ENCODE measurements at places on chromosomes 1 and 21.

GRCh38 chr1:43880604-43881003 is 53.0 kb upstream of the ARTN start:
- no peak for DNase-seq

DNA sequence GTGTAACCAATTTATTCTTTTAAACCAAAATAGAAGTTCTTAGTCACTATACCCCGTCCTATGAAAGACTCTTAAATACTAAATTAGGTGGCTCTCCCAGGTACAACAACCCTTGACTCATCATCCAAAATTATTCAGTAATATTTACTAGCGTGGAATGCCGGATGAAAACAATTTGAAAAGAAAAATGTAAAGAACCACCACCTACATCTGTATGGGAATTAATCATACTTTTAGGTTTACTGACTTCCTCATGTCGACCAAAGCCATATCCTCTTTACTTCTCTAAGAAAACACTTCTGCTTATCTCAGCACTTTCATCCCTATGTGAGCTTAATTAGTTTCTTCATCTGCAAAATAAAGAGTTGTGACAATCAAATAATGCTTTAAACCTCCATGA is 139.6 kb downstream of the AKT3 start:
- DNase-seq = no peak

DNA sequence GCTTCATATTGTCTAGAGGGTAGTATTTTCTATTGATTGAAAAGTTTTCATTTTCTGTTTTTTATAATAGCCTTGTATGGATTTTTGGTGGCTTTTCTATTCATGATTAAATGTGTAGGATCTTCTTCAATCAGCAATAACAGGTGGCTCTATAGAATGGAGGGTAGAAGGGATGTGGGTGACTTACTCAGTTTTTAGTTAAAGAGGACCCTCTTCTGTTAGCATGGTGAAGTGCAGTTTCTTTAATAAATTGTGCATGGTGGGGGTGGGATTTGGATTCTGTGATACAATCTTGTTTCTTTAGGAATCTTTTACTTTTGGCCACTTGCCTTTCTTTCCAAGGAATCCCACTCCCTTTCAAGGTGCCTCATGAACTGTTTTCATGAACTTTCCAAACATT is 64.7 kb downstream of the SLC35A3 start:
- no peak for DNase-seq

DNA sequence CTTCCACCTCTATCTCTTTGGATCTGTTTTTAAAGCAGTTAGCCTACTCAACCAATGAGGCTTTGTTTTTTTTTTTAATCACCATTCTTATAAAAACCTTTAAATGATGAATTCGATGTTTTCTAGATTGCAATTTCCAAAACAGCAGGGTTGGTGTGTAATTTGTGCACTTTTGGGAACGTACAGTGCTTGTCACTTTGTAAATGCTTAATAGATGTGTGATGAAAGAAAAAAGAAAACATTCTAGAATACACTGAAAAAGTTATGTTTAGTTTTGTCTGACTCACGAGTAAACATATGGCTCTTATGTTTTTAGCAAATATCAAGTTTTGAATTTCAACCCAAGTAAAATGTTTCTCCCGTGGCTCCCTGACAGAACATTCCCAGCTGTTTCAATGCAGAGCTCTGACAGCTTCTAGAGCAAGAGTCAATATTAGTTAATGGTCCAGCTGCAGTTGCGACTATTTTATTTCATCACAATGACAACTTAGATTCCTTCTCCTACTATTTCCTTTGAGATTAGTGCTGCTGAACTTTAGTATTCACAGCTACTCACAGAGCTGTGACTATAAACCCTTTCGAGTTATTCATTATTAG is 362.5 kb upstream of the ADAMTS5 start:
- no peak for DNase-seq

DNA sequence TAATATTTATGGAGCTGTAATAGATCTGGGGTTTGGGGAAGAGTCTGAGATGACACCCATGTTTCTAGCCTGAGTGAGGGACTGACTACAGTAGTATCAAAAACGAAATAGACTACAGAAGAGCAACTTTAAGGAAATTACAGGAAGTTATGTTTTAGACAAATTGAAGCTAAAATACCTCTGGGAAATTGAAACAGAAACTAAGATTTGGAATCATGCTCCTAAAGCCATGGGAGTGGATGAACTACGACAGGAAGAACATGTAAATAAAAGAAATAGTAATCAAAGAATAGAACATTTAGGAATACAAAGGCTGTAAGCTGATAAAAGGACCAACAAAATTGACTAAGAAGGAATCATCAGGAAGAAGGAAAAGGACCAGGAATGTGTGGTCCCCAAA is 68.9 kb downstream of the KIAA0319L start:
- DNase-seq = no peak

GRCh38 chr1:48581270-48581669 is 109.3 kb upstream of the SPATA6 start:
- no peak for DNase-seq

DNA sequence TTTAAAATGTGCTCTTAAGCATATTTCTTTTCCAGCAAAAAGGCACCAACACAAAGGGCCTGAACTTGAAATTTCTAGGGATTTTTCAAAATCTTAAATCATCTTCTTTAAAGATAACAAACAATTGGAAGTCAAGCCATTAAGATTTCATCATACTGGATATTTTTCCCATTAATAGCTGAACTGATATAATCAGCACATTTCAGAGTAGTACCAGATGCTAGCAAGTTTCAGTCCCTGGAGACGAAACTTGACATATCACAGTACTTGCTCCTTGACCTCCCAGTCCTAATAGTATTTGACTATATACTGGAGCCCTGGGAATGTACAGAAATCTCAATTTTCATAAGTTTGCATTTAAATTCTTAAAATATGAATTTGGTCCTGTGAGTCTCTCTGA is 10.2 kb upstream of the CDC7 start:
- DNase-seq = no peak

GRCh38 chr1:40395190-40396175 is 22.0 kb downstream of the SMAP2 start:
- no peak for DNase-seq

DNA sequence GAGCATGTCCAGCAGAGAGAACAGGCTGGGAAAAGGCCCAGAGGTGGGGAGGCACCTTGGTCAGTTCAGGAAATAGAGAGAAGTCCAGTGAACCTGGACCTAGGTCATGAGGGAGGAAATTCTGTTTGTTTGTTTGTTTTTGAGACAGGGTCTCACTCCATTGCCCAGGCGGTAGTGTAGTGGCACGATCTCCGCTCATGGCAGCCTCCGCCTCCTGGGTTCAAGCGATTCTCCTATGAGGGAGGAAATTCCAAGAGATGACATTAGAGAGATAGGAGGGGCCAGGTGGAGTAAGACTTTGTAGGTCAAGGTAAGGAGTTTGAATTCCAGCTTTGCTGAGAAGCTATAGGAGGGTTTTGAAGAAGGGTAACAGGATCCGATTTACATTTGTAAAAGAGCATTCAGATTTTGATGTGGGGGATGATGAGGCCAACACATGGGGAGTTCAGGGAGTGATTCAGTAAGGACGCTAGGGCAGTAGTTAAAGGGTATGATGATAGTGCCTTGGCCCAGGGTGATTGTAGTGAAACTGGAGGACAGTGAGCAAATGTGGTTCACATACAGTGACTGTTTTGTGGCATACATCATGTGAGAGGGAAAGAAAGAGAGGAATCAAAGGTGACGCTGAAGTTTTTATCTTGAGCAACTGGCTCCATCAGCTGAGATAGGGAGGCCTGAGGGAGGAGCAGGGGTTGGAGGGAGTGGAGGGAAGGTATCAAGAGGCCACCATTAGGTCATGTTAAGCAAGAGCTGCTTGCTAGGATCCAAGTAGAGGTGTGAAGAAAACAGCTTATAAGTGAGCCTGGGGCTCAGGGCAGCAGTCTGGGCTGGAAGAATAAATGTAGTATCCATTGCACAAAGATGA is 8.3 kb upstream of the TRABD2B start:
- no peak for DNase-seq

GRCh38 chr21:34815831-34816705 is 147.3 kb downstream of the CLIC6 start:
- no peak for DNase-seq

DNA sequence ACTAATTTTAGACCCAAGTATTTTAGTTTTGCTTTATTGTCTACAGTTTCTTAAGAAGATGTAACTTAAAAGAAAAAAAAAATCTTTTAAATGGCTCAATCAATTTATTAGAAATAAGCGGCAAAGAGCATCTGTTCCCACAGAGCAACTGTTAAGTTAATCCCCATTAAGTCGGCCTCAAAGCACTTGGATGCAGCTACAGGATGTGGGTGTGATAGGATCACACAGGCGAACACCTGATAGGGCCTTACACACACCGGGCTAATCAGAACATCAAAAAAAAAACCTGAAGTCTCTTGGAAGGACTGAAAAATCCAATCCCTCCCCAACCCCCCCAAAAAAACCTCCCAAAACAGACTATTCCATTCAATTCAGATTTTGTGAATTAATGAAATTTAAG is 23.0 kb downstream of the APP start:
- DNase-seq = no peak

- no peak for DNase-seq
These were observed 42.7 kb downstream of the APP start for GRCh38 chr21:26127918-26128317.

DNA sequence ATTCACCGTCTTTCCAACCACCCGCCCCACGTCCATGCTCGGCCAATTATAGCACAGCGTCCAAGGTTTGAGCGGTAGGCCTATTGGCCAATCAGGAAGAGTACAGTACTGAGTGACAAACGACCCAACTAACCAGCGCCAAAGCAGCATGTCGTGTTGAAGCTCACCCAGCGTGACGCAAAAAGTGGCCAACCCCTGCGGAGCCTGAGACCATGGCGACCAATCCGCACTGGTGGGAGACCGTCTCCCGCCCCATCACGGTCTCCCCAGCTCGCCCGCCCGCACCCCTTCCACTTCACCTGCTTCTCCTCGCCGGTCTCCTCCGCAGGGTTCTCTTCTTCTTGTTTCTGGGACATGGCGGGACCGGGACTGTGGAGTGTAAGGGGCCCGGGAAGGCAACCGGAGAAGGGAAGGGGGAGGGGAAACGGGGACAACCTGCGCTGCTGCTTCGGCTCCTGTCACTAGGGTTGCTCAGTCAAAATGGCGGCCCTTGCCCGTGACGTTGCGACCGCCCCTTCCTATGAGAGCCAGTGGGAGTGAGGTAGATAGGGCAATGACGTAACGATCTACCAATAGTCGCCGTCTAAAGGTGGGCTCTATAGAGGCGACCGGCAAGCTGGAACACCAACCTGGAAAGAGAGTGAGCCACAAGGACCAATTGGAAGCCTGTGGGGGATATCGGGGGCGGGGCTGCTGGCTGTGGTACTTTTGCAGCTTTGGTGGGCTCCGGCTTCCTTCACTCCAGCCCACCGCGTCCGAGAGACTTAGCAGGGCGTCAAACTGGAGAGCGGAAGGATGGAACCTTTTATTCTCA is at the start of gene ENSA:
Gene ENSA (minus strand): TSS at position 498 of the 814 bp plus-strand sequence. CDS start 142 bp downstream, at position 356.
- DNase-seq = peak; percentile 97

GRCh38 chr1:210541680-210542358 is 213.1 kb downstream of the HHAT start:
- DNase-seq = no peak

DNA sequence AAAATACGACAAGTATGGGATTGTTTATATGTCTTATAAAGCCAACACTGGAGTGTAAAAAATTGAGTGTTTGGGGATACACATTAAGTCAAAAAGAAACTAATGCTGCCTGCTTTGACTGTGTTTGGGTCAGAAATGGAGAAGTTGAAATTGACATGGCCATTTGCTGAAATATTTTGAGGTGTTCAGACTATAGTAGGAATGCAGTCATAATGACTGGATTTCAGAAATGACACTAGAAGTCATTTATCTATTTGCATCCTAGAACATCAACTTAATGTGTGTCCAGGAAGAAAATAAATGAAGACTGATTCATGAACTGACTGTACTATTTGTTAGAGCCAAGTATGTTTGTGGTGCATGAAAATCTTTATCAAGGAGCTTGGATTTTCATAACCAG is 28.4 kb downstream of the RASAL2 start:
- no peak for DNase-seq

DNA sequence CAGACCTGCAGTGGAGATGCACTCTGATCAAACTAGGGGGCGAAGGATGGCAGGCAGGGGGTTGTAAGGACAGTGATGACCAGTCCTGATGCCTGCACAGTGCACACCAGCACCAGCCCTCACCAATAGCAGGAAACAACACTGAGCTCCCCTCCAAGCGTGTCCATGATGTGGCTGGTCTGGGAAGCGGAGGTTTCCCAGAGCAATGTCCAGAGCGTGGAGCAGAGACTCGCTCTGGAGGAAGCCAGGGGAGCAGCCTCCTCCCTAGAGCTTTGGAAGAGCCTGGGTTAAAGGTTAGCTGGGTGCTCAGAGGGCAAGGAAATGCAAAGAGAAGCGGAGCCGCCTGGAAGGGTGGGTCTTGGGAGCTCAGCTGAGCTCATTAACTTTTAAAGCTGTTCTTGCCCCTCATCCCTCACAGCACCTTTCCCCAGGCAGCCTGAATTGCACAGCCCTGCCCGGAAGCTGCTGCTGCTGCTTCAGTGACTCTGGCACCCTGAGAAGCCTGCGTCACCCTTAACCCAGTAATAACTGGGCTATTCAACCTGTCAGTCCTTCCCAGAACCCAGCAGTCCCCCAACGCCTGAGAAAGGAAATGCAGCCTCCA is 162.2 kb upstream of the RAB4A start:
- DNase-seq = no peak

DNA sequence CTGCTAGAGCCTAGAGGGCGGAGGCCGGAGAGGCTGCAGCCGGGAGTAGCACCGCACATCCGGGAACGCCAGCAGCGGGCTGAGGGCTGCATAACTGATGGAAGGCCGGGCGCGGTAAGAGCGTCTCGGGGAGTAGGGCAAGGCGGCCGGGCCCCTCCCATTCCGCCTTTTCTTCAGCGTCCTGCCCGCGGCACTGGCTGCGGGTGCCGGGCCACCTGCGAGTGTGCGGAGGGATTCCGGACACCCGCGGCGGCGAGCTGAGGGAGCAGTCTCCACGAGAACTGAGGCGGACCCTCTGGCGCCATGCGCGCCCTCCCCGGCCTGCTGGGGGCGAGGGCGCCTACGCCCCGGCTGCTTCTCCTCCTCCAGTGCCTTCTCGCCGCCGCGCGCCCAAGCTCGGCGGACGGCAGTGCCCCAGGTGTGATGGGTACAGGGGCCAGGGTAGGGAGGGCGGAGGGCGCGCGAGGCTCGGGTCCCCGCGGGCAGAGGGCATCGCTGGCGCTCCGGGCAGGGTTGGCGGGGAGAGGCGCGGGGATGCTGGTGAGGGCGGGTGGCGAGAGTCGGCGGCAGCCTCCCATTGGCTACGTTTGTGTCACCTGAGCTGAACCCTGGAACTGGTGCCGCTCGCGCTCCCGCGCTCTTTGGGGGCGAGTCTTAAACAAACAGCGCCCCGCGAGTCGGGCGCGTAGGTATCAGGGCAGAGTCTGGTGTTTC is 334.4 kb downstream of the SRGAP2C start:
- DNase-seq = peak; percentile 93

GRCh38 chr1:110525249-110525595 is 6.2 kb upstream of the KCNA10 start:
- DNase-seq = no peak

Data from activated CD4-positive, alpha-beta T cell treated with anti-CD3 and anti-CD28 coated beads for 36 hours (primary cell).